Breast epithelium (tissue), 4 donors: ENCODE measurements at places on chromosomes 7 and 10.

DNA sequence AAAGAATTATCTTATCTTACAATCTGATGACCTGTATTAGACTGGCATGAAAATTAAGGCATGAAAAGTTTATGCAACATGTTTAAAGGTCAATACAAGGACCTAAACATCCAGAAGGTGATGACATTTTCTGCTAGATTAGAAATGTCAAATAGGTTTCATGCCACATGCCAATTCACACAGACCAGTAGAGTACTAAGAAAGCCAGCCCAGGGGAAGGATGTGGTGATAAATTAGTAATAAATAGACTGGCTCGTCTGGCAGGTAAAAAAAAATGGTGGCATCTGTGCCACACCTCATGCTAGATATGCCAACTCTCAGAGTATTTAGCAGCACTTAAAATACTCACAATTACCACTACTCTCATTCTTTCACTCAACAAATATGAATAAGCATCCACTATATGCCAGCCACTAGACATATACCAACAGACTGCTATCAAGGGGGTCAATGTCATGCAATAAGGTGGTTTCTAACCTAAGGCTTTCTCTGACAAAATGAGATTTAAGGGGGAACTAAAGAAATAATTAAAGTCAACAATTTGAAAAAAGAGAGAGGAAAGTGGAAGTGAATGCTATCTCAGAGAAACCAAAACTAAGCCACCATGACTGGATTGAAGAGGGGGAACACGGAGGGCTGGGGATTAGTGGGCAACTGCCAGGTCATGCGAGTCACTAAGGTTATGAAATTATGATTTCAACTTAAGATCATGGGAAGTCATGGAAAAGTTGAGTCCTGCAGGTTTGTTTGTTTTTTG, 83.5 kb downstream of the SGMS1 start:
- DNase-seq = no peak
- H3K27me3 ChIP-seq = no peaks in the 10 kb centered on the region
- H3K36me3 ChIP-seq = no peaks in the 10 kb centered on the region
- H3K4me3 ChIP-seq = no peak overlapping the region
- no peaks in the 10 kb centered on the region for H3K4me1 ChIP-seq

DNA sequence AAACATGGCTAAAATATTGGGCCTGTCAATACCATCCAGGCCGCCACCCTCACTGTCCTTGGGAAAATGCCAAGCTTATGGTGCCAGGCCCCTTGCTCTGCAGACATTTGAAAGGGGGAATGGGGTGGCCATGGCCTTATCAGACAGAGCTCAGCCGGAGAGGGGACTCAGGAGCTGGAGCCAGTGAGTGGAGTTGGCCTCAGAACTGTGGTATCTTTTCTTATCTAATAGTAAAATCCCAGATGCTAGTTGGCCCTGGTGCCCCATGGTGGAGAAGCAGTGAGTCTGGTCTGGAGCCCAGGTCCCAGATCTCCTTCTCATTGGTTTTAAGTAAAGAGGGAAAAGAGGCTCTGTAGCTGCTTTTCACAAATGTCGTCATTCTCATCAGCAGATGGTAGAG, 49.6 kb upstream of the SORCS3 start:
- H3K4me3 ChIP-seq = no peak overlapping the region
- no peaks in the 10 kb centered on the region for H3K4me1 ChIP-seq
- H3K27me3 ChIP-seq = no peaks in the 10 kb centered on the region
- no peak for DNase-seq

DNA sequence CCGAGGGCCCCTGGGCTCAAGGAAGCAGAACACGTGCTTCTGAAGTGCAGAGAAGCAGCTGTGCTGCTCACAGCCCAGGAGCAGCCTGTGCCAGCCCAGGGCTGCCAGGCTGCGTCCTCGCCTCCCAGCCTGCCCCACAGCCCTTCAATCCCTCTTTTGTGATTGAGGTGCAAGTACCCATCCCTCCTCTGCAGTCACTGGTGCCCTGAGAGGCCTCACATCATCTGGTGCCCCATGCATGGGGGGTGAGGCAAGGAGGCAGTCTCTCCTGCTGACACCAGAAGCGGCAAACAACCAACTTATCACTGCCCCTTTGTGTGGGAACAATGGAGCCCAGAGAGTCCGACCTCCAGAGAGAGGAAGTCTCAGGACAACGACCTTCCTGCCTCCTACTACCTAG, 49.8 kb upstream of the FGFR2 start:
- no peak for DNase-seq
- no peak overlapping the region for H3K27ac ChIP-seq
- no peaks in the 10 kb centered on the region for H3K4me1 ChIP-seq
- no peak overlapping the region for H3K4me3 ChIP-seq

GRCh38 chr7:1361016-1361755, 98.1 kb downstream of the MICALL2 start:
- no peak overlapping the region for H3K27ac ChIP-seq
- H3K4me3 ChIP-seq = no peak overlapping the region
- DNase-seq = no peak
- H3K36me3 ChIP-seq = no peaks in the 10 kb centered on the region
- no peaks in the 10 kb centered on the region for H3K27me3 ChIP-seq

GRCh38 chr7:7099584-7100014, 82.7 kb upstream of the C1GALT1 start:
- peak; percentile 83 for DNase-seq
- no peak overlapping the region for H3K27ac ChIP-seq
- H3K4me1 ChIP-seq = no peaks in the 10 kb centered on the region
- no peaks in the 10 kb centered on the region for H3K27me3 ChIP-seq
- no peak overlapping the region for H3K4me3 ChIP-seq

GRCh38 chr10:129470103-129470851, 3.2 kb downstream of the MGMT start:
- H3K4me3 ChIP-seq = no peak overlapping the region
- no peaks in the 10 kb centered on the region for H3K27me3 ChIP-seq
- no peaks in the 10 kb centered on the region for H3K4me1 ChIP-seq
- no peak for DNase-seq
- no peaks in the 10 kb centered on the region for H3K36me3 ChIP-seq
- H3K27ac ChIP-seq = no peak overlapping the region

DNA sequence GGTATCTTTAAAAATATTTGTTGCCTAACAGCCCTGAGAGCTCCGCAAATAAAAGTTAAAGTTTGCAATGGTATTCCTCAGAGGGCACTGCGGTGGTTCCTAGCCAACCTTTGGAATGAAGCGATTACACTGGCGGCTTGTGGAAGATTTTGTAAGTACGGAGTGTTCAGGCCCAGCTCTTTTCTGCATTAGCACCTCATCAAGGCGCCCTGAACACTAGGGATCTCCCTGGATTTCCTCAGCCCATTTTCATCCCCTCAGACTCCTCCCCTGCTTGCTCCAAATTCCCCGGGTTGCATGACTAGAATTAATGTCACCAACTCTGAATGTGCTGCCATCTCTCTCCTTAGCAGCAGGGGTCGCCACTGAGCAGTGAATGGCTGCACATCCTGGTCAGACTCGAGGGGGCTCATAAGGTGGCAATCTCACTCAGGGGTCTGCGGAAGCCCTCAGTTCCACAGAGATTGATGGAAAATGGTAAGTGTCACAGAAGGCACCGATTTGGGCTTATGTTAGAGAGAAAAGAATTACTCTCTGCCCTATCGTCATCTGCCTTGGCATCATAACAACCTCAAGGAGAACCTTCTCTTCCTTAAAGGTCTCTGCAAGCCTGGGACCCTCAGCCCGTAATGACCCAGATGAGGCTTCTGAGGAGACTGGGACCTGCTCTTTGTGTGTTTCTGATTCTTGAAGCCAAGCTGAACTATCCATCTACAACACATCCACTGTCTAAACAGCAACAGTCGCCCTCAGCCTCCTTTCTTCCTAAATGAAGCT, 262.8 kb upstream of the AOAH start:
- DNase-seq = no peak
- H3K27ac ChIP-seq = no peak overlapping the region
- H3K4me1 ChIP-seq = no peaks in the 10 kb centered on the region
- no peaks in the 10 kb centered on the region for H3K27me3 ChIP-seq

GRCh38 chr10:69093933-69094332, 6.0 kb downstream of the SRGN start:
- no peaks in the 10 kb centered on the region for H3K27me3 ChIP-seq
- no peaks in the 10 kb centered on the region for H3K4me1 ChIP-seq
- H3K4me3 ChIP-seq = no peak overlapping the region
- H3K27ac ChIP-seq = no peak overlapping the region
- DNase-seq = no peak
- no peaks in the 10 kb centered on the region for H3K36me3 ChIP-seq

DNA sequence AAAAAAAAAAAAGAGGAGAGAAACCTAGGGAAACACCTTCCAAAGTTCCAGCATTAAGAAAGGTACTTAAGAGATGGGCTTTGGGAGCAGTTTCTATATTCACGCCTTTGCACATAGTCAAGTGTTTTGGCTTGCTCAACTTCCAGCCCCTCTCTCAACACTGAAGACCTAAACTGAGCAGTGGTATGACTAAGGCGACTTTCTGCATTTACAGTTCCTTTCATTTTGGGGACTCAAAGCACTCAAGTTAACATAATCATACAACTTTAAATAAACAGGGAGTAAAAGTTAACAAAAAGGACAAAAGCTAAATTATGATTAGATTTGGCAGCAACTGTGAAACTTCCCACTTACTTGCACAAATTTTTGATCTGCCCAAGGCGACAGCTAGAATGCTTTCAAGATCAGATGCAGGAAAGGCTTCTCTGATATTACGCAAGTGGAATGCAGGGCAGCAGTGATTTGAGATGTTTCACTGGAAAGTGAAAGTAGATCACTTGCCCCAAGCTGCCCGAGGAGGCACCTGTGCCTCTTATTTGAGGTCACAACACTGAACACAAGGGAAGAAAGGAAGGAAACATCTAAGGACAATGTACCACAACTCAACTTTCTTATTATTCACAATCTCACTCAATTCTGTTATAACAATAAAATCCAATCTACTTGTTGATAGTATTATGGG, 199.5 kb downstream of the SKAP2 start:
- no peaks in the 10 kb centered on the region for H3K4me1 ChIP-seq
- H3K36me3 ChIP-seq = no peaks in the 10 kb centered on the region
- no peak overlapping the region for H3K4me3 ChIP-seq
- no peak for DNase-seq
- no peaks in the 10 kb centered on the region for H3K27me3 ChIP-seq
- no peak overlapping the region for H3K27ac ChIP-seq

- no peaks in the 10 kb centered on the region for H3K27me3 ChIP-seq
- H3K36me3 ChIP-seq = no peaks in the 10 kb centered on the region
- H3K4me3 ChIP-seq = no peak overlapping the region
- DNase-seq = no peak
Observed at GRCh38 chr7:95095259-95095965, 188.0 kb downstream of the PPP1R9A start.

GRCh38 chr10:111756217-111757061, 427.1 kb downstream of the GPAM start:
- DNase-seq = no peak
- no peaks in the 10 kb centered on the region for H3K36me3 ChIP-seq
- H3K27me3 ChIP-seq = peaks cover 4% of the 10 kb centered on the region

DNA sequence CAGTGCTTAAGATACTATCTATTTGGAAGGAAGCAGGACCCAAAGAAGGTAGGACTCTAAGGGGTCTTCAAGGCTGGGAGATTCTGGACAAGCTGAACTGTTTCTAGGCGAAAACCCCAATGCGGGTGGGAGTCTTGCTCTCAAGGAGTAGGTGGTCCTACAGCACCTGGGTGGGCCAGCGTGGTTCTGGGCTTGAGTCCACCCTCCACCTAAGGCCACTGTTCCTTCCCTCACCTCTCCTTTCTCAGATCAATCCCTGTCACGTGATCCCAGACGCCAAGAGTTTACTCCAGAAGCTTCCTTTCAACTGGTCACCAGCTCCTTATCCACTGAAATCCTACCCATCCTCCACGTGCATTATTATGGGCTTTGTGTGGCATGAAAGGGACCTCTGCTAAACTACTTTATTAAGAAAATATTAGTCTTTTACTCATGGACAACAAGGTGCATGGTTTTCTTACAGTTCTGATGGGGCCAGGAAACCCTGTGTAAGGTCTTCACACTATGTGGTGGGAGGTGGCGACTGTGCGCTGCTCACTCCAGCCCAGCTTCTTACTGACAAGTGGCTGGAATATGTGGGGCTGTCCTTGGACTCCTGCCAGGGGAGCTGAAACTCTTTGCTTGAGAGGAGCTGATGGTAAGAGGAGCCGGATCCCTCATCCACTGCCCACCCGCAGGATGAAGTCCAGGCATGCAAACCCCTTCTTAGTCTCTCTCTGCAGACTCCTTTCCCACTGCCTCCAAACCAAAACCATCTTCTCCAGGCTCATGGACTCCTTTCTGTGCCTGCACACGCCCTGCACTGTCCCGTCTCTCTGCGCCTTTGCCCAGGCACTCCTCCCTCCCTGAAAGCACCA, 1.6 kb downstream of the ZNF746 start:
- no peaks in the 10 kb centered on the region for H3K36me3 ChIP-seq
- H3K4me1 ChIP-seq = no peaks in the 10 kb centered on the region
- H3K27me3 ChIP-seq = no peaks in the 10 kb centered on the region

DNA sequence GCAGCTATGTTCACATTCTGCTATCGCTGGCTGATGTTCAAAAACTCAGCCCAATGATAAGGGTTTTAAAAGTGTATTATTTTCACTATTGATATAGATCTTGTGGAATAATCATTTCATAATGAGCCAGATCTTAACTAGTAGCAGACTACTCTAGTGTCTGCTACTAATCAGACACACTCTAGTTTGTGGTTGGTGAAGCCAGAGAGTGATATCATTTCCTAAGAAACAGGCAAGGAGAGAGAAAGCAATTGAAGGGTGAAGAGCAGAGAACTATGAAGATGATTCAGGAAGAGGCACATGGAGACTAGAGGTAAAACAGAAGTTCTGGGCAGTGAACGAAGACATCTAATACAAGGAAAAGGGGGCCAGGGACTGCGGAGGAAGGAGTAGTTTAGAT, 58.2 kb upstream of the BET1 start:
- H3K4me3 ChIP-seq = no peak overlapping the region
- no peak for DNase-seq
- no peak overlapping the region for H3K27ac ChIP-seq

DNA sequence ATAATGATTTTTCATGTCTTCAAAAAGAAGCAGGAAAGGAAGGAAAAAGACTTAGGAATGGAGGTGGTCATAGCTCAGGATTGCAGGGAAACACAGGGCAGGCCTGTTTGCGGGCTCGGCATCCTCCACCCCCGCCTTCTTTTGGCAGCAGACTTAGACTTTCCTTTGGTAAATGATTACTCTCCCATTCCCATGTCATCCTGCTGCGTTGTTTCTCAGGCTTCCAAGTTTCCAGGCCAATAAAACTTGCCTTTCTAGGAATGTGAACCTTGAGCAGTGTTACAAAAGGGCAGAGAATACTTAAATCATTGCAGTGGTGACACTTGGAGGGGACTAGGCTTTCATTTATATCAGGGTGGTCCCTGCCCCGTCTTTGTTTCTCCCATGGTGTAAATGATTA, 34.0 kb upstream of the DGKB start:
- DNase-seq = no peak
- no peaks in the 10 kb centered on the region for H3K4me1 ChIP-seq
- no peaks in the 10 kb centered on the region for H3K27me3 ChIP-seq
- H3K27ac ChIP-seq = no peak overlapping the region
- H3K36me3 ChIP-seq = no peaks in the 10 kb centered on the region
- H3K4me3 ChIP-seq = no peak overlapping the region
